ENCODE measurements at places on chromosomes 13 and 19. TPM values are rescaled to one million over a fixed set of nuclear protein-coding genes. Genes with fewer than 3 reads are reported as not detected.

- DNase-seq: no peak
Measured at GRCh38 chr13:111668451-111668850, 348.0 kb downstream of the TEX29 start.

The GIPR gene
- not detected for total RNA-seq

DNA sequence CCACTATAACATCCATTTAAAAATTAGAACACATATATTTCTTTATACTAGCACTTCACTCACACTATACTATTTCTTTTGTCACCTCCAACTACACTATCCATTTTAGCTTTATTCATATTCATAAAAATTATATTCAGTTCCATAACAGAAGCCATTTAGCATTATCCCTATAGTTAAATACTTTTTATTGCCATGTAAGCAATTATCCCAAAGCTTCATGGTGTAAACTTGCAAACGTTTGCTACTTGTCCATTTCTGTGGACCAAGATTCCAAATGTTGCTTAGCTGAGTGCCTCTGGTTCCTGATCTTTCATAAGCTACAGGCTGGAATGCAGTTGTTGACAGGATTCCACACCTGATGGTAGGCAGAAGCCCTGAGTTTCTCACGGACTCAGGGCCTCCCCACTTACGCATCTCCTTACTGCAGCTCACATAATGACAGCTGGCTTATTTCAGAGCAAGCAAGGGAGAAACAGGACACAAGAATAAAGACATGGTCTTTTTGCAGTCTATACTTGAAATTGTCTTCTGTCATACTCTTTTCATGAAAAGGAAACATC is 1584.8 kb downstream of the SLITRK5 start:
- DNase-seq: no peak

The DPF1 gene
- 0.47 TPM for total RNA-seq

DNA sequence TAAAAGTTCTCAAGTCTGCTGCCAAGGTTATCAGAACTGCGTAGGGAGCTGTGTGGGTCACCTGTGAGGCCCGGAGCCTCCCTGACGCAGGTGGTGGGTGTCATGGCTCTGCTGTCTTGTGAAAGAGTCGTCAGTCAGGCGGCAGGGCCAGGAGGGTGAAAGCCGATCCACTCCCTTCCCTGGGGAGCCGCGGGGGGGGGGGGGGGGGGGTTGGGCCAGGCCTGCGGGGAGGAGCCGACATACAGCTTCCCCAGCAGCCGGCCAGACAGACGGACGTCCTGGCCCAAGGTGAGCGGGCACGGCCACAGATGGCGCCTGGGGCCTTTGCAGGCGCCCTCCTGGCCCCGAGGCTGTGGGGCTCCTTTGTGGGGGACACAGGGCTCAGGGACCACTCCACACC is 12.4 kb downstream of the SBNO2 start:
- DNase-seq: no peak

DNA sequence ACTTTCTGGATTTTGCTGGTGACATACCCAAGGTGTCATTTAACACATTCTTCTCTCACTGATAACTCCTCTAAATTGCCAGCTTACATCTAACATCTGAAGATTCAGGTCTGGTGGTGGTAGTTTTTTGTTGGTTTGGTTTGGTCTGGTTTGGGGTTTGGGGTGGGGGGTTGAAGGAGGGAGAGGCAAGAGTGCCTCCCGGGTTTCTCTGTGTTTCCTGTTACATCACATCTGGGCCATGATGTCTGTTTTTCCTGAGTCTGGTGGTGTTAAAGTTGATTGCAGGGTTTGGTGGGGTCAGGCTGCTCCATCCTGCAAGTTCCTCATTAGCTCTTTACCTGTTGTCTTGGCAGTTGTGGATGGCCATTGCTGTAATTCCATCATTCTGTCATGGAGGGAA is 155.8 kb upstream of the UBL3 start:
- DNase-seq: no peak

- no peak for DNase-seq
Measured at GRCh38 chr13:107884564-107884963, 330.8 kb downstream of the LIG4 start.

DNA sequence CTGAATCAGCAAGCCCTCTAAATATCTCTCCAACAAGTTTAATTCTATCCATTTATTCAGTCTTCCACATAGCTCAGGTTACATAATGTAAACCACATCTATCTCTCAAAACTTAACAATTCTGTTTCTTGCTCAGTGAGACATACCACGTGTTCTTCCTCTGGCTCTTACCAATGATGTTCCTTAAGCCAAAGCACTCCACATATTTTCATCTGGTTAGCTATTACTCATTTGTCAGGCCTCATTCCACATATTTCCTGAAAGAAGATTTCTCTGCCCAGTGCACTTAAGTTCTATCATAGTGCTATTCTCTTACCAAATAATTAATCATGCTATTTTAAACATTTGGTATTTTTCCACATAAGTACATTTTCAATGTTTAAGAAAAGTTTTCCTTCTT is 403.3 kb upstream of the ATXN8OS start:
- DNase-seq: no peak

DNA sequence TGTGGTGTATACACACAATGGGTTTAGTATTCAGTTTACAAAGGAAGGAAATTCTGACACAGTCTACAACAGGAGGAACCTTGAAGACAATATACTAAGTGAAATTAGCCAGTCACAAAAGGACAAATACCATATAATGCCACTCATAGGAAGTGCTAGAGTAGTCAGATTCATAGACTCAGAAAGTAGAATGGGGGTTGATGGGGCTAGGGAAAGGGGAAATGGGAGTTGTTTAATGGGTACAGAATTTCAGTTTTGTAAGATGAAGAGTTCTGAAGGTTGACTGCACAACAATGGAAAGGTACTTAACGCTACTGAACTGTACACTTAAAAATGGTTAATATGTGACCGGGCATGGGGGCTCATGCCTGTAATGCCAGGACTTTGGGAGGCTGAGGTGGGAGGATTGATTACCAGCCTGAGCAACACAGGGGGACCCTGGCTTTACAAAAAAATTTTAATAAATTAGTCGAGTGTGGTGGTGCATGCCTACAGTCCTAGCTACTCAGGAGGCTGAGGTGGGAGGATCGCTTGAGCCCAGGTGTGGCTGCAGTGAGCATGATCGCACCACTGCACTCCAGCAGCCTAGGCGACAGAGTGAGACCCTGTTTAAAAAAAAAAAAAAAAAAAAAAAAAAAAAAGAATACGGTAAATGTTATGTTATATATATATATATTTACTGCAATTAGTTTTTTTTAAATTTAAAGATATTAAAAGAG is 45.0 kb downstream of the SLC15A1 start:
- DNase-seq: peak; percentile 14

- peak; percentile 53 for DNase-seq
Measured at GRCh38 chr13:100298691-100299090, 209.8 kb downstream of the PCCA start.

The LGALS7B gene
- total RNA-seq: 1.4 TPM

The ADAMTS10 gene
- total RNA-seq: 13.8 TPM

The CNFN gene
- total RNA-seq: not detected

The COQ8B gene
- total RNA-seq: 31.8 TPM

The CBY2 gene
- total RNA-seq: not detected

- DNase-seq: peak; percentile 58
Measured at GRCh38 chr19:53102756-53103233, 427 bp downstream of the ZNF160 start.

DNA sequence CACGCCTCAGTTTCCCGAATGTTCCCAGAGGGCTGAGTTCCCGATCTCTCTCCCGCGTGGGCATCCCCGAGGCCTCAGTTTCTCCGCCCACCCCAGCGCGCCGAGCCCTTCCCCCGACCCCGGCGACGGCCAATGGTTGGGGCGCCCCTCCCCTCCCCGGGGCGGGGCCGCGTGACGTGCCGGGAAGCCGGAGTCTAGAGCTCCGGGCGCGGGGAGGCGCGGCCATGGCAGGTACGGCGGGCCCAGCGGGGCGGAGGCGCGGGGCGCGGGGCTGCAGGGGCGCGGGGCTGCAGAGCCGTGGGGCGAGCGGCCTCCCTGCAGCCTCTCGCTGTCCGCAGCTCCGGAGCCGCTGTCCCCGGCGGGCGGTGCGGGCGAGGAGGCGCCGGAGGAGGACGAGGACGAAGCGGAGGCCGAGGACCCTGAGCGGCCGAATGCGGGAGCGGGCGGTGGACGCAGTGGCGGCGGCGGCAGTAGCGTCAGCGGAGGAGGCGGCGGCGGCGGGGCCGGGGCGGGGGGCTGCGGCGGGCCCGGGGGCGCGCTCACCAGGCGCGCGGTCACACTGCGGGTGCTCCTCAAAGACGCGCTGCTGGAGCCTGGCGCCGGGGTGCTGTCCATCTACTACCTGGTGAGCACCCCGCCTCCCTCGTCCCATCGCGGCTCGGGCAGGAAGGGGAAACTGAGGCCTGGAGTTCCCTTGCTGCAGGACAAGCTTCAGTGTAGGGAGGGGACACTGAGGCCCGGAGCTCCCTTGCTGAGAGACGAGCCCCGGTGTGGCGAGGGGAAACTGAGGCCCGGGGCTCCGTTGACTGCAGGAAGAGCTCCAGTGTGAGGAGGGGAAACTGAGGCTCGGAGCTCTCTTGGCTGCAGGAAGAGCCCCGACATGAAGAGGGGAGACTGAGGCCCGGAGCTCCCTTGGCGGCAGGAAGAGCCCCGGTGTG is at the start of gene MPND:
MPND (plus strand) TSS at position 193 of the 938 bp plus-strand sequence; CDS start at position 225, 32 bp downstream.
- peak; percentile 89 for DNase-seq

DNA sequence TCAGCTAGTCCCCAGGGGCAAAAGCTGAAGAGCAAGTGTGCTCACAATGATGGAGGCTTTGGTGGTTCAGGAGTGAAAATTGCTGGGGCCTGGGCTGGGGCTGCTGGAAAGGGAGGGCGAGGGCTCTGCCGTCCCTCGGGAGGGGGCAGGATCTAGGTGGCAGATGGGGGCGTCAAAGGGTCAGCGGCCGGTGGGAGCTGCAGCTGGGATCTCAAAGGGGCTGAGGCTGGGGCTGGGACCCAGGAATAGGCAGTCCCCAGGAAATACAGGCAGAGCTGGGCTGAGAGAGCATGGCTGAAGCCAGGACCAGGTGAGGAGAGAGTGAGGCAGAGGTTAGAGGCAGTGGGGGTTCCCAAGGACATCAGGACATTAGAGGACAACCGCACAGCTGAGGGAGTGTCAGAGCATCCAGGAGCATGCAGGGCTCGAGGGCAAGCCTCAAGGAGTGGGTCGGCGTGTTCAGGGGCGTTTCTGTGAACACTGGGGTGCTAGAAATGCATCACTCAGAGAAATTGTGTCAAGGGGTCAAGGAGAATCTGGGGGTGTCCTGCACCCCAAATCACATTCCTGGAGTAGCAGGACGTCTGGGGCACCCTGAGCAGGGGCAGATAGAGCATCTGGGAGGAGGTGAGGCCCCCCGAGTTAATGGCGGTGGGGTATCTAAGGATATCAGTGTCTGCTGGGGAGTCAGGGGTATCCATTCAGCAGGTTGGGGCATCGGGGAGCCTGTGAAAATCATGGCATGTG is 1.2 kb upstream of the SYNE4 start:
- no peak for DNase-seq

The IPO5 gene
- total RNA-seq: 130 TPM

The OVOL3 gene
- not detected for total RNA-seq

- DNase-seq: no peak
Measured at GRCh38 chr13:39575641-39576238, 27.3 kb downstream of the LHFPL6 start.

- no peak for DNase-seq
Measured at GRCh38 chr13:29159871-29160270, 339.7 kb downstream of the MTUS2 start.

DNA sequence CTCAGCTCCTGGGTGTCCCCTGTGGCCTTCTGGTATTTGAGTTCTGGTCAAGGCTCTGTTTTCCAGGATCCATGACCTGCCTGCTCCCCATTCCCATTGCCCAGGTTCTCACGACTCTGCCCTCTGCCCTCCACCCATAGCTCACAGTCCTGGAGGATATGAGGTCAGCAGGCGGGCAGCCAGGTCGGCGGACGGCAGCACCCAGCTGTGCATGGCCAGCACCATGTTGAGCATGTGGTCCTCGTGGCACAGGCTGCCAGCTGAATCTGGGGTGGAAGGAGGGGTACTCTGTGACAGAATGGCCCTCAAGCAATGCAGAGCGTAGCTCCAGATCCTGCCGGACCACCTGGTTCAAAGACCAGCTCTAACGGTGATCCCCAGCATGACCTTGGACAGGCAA is 5.1 kb downstream of the RASGRP4 start:
- DNase-seq: no peak

GRCh38 chr13:101190337-101190736 is 226.0 kb downstream of the NALCN start:
- no peak for DNase-seq

The PABPC3 gene
- 0.14 TPM for total RNA-seq

DNA sequence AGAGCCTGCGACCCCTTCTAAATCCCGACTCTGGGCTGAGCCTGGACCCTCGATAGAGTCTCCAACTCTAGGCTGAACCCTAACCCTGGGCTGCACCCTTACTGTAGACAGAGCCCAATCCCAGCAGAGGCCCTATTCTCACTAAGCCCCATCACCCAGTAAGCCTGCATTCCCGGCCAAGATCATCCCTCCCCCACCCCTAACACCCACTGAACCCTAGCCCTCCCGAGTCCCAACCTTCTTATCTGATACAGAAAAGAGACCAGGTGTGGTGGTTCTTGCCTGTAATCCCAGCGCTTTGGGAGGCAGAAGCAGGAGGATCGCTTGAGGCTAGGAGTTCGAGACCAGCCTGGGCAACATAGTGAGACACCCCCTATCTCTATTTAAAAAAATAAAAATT is 2.6 kb upstream of the TNFAIP8L1 start:
- no peak for DNase-seq

- no peak for DNase-seq
Measured at GRCh38 chr19:48858984-48859710, 9.3 kb downstream of the PLEKHA4 start.

DNA sequence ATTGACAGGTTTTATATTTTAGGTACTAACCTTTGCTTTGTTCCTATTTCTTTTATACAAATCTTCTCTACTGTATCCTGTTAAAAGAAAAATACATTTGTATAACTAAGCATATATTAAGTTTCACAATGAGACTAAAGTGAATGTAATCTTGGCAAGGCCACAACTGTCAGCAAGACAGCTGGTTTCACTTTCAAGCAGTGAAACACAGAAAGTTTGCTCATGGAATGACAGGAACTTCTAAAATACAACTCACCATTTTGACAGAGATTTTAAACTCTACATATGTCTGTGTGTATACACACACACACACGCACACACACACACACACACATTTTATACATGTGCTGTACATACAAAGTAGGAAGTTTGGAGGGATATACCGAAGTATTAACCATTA is 53.3 kb downstream of the PARP4 start:
- peak; percentile 4 for DNase-seq

- DNase-seq: no peak
Measured at GRCh38 chr19:19151418-19151817, 13.1 kb upstream of the TMEM161A start.

DNA sequence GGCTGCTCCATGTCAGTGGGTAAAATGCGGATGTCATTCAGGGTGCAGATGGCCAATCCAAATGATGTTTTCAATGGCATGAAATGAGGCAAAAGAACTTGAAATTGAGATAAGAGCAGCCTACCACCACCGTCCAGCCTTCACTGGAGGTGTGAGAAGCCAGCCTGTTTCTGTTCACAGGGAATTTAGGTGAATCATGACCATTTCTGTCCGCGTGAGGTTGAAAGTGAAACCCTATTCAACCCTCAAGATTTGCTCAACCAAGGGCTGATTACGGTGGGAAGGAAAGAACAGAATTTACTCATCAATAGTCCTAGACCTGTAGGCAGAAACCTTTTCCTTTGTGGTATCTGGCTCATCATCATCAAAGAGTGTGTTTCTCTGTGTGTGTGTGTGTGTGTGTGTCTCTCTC is 370.7 kb downstream of the COG6 start:
- no peak for DNase-seq

GRCh38 chr13:90706631-90707030 is 640.9 kb upstream of the MIR17HG start:
- no peak for DNase-seq

The RXFP2 gene
- not detected for total RNA-seq

GRCh38 chr19:18741124-18742121 is 49.7 kb downstream of the COMP start:
- DNase-seq: peak; percentile 61

Data from dermis blood vessel endothelial cell (primary cell).